ENCODE measurements at places on chromosomes 4 and X.

DNA sequence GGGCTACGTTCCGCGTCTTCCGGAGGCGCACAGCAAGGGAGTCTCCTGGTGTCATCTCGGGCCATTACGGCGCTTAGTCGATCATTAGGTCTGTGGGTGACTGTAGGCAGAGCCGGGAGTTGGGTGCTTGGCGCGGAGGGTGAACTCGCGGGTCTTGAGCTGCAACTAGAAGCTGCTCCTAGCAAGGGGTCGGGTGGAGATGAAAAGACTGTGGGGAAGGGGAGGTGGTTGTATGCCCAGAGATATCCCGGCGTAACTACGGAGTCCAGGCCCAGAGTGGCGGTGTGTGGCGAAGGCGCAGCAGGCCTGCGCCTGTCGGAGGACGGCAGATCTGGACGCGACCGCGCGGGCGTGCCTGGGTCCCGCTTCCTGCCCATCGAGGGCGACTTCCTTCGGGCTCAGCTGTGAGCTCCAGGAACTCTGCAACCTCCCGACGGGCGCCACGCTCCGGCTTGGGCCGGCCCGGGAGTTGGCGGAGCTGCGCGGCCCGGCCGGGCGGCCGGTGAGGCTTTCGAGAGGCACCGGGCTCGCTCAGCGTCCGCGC lies 2.7 kb upstream of the NKX3-2 start:
- DNase-seq, result no peak

GRCh38 chr4:113435893-113436292 lies 325.6 kb downstream of the CAMK2D start:
- DNase-seq, result no peak

DNA sequence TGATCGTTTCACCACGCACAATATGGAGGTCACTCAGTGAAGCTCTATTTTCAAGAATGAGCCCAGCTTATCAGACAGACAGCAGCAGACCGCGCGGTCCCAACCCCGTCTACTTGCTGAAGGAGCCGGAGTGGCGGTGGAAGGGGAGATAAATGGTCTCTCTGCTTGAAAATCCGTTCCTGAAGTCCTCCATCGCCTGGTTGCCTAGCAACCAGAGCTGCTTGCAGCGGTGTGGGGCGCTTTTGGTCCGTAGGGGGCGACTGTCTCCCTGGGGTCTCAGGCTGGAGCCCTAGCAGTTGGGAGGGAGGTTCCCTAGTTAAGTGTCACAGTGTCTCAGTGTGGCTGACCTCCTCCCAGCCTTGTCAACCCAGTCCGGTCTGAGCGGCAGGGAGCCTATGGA lies 8.3 kb upstream of the DLG3 start:
- no peak for DNase-seq

GRCh38 chrX:23668335-23668734 lies 1.0 kb downstream of the PRDX4 start:
- no peak for DNase-seq

DNA sequence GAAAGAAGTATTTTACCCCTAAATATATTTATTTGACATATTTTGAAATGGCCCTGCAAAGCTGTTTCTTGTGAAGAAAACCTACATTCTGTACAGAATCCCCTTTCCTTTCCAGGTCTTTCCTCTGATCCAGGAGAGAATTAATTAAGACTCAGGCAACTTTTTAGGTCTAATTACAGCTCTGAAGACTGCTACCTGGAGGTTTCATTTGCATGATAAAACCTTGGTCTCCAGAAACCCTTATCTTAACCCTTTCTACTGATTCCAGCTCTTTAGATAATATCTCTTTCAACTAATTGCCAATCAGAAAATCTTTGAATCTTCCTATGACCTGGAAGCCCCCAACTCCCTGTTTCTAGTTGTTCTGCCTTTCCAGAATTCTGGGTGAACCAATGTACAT lies 224.0 kb downstream of the FAM47A start:
- DNase-seq, result no peak
